Frontal cortex (tissue), 4 donors: ENCODE measurements at places on chromosomes 16 and 17.
A peak's percentile ranks its signal among the peaks of the same experiment; 100 is the strongest.

DNA sequence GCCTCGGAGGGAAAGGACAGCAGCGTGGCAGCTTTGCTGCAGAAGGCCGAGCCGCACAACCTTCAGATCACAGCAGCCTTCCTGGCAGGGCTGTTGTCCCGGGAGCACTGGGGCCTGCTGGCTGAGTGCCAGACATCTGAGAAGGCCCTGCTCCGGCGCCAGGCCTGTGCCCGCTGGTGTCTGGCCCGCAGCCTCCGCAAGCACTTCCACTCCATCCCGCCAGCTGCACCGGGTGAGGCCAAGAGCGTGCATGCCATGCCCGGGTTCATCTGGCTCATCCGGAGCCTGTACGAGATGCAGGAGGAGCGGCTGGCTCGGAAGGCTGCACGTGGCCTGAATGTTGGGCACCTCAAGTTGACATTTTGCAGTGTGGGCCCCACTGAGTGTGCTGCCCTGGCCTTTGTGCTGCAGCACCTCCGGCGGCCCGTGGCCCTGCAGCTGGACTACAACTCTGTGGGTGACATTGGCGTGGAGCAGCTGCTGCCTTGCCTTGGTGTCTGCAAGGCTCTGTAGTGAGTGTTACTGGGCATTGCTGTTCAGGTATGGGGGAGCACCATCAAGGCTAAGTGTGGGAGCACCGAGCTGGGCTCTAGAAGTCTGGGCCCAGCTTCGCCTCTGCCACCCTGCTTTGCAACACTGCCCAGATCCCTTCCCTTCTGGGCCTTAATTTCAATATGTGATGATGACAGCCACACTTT lies 18.6 kb downstream of the NOD2 start:
- peak; percentile 60 for DNase-seq

GRCh38 chr16:21994856-21995465 lies 6.0 kb downstream of the PDZD9 start:
- no peak for DNase-seq

DNA sequence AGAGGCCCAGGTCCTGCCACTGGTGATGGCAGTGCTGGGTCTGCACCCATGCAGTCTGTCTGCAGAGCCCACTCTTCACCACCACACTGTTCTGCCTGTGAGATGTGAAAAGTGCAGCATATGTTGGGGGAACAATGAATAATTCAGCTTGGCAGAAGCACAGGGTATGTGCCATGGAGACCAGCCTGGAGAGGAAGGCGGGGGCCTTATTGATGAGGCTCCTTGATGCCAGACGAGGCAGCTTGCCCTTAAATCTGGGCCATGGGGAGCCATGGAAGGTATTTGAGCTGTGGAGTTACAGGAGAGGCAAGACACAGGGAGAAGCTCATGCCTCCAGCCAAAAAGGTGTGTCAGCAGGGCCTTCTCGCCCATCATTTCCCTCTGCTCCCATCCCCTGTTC lies 124.7 kb downstream of the C16orf78 start:
- no peak for DNase-seq

GRCh38 chr17:49616601-49617131 lies 41.0 kb downstream of the NXPH3 start:
- no peak for DNase-seq

DNA sequence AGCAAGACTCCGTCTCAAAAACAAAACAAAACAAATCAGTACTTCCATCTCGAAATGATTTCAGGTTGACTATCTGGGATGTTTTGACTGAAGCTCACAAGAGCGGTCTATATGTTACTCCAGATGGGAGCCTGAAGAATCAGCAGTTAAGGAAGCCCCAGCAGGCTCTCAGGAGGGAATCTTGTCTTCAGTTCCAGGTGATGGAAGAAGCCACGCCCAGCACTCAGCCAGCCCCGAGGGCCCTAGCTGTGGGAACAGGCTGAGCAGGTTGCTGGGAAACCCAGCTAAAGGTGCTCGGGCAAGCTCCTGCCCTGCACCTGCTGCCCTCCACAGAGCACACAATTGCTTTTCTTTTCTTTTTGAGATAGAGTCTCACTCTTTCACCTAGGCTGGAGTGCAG lies 32.4 kb downstream of the WIPI1 start:
- no peak for DNase-seq

DNA sequence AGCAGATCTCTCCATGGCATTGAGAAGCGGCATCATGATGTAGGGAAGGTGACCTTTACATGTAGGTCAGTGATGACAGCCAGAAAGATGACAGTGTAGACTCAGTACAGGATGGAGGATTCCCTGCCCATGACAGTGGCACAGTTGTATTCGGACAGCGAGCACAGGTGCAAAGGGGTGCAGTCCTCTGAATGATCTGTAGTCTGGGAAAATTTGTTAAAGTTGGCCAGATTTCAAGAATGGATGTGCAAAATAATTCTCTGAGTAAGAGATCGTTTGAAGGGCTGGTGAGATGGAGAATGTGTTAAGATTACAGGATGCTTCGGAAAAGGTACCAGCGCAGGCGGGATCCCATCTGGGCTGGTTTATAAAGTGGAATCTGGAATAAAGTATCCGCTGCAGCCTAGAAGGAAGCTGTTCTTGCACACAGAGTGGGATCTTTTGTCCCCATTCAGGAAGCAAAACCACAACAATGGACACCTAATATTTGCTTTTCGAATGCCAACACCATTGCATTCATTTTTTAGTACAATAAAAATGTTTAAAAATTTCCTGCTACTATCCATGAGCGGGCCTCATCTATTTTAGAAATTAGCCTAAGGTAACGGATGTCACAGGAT lies 101.2 kb downstream of the RPTOR start:
- no peak for DNase-seq

DNA sequence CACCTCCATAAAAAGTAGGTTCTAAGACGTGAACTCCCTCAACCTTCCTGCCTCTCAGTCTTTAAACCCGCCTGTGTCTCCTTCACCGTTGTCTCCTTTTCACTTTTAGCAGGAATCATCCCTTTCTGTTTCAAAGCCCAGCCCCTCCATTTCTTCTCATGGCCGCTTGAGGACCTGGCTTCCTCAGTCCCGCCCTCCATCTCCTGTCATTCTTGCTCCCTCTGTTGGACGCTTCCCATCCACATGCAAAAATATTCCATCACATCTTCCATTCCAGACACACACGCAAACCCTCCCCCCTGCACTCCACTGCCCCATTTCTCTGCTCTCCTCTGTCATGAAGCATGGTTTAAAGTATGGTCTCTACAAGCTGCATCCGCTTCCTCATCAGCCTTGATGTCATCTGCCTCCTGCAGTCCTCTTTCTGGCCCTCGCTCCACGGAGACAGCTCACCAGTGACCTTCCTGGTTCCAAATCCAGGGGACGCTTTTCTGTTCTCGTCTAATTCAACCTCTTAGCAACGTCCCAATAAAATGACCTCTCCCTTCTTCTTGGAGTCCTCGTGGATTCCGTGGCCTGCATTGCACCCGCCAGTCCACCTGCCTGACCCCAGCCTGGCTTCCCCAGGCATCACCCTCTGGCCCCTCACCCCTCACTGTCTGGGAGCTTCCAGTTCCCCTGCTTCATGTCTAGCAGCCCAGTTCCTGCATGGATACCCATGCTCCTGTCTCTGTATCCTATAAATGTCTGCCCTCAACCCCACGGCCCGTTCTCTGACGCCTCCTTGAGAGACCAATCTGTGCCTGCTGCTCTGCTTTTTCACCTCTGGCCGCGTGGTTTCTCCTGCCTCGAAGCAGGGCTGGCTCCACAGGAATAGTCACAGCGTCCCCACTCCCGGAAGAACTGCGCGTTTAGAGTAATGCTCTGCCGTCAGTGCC lies 26.2 kb downstream of the ANKRD40 start:
- peak; percentile 68 for DNase-seq

GRCh38 chr17:74276541-74277009 lies 2.5 kb downstream of the DNAI2 start:
- DNase-seq = peak; percentile 65

GRCh38 chr17:36072431-36073121 lies 8.5 kb downstream of the CCL18 start:
- peak; percentile 25 for DNase-seq

DNA sequence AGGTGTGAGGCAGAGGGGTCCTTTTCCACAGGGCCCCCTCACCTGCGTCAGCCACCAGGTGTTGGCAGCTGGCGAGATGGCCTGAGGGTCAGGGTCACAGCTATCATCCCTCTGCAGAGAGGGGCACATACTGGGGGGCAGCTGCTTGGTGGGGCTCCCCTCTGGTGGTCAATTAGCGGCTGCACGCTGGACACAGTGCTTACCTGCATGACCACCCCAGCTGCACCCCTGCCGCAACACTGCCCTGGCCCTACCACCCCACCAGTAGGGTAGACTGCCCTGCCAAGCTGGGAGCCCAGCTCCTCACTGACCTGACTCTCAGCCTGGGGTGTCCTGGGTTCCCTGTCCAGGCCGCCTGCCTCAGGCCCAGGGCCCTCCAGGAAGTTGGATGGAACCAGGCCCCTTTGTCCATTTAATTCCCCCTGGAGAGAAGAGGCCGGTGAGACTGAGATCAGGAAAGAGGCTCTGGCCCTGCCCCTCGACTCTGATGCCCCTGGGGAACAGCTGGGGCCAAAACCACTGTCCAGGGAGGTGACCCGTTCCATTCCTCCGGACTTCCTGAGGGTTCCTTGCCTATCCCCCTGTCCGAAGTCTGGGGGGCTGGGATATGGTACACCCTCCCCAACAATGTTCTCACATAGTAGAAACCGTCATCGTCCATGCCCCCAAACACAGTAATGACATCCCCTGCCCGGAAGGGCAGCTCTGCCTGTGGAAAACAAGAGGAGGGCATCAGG lies 23.7 kb downstream of the TSPOAP1 start:
- no peak for DNase-seq

GRCh38 chr16:3508736-3509135 lies 7.9 kb downstream of the CLUAP1 start:
- DNase-seq = no peak

DNA sequence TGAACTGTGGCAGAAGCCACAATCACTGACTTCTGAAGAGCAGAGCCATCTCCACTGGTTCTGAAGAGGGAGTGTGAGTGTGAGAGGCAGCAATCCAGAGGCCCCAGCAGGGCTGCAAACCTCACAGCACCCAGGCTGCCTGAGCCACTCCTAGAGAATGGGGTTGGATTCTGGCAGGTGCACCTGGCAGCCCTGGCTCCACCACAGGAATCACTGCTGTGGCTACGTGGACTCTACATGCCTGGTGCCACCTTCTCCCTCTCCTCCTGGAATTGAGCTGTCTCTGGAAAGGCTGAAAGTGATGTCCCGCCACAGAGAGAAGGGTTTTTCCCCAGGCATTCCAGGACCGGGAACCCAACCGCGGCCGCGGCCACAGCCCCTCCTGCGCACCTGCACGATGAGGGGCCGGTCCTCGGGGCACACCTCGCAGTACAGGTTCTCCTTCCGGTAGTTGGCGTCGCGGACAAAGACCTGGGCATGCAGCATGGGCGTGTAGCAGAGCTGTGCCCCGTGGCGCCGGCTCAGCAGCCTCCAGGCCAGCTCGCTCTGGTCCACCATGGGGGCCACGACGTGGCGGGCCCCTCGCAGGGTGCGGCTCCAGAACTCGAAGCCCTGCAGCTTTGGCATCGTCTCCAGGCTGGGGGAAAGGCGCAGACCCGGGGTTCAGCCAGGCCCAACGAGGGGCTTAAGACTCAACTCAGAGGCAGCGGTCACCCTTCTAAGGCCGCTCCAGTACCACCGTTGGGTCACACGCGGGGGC lies 991 bp downstream of the DUS1L start:
- DNase-seq = no peak

- no peak for DNase-seq
These were observed 61.1 kb downstream of the SIAH1 start for GRCh38 chr16:48323783-48324775.

DNA sequence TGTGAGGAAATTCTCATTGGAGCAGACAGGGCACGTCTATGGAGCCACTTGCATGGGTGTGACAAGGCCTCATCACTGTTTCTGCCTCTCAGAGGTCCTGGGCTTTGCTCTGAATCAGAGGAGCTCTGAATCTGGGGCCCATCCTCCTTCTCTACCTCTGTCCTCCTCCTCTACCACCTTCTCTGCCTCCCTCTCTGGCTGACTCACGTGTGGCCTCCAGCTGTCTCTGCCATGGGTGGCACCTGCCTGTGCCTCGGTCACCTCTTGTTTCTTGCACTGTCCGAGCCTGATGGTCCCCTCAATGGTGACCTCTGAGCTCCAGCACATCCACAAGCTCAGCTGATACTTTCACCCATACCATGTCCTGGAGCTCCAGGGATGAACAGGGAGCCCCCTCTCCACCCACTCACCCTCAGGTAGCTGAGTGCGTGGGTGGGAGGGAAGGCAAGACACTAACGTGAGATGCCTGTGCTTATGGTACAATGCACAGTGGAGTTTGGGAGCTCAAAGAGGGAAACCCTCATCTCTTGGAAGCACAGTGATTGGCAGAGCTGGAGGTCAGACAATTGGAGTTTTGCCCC lies 116.4 kb upstream of the CRHR1 start:
- no peak for DNase-seq

- no peak for DNase-seq
These were observed 23.5 kb upstream of the ITGB4 start for GRCh38 chr17:75697651-75698291.

- no peak for DNase-seq
These were observed 2.5 kb downstream of the CBLN1 start for GRCh38 chr16:49278944-49279725.

GRCh38 chr16:12716658-12717057 lies 87.0 kb downstream of the CPPED1 start:
- DNase-seq = no peak

DNA sequence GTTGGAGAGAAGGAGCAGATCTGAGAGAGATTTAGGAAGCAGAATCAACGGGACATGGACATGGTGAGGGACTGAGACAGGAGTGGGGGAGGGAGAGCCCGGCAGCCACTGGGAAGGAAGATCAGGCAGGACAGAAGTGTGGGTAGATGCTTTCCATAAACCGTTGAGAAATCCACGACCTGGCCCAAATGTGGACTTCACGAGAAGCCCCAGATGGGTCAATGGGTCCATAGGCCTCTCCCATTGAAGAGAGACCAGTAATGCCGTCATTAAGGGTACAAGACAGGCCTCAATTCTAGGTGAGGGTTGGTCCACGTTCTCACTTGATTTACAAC lies 530 bp upstream of the CCL22 start:
- DNase-seq = no peak

DNA sequence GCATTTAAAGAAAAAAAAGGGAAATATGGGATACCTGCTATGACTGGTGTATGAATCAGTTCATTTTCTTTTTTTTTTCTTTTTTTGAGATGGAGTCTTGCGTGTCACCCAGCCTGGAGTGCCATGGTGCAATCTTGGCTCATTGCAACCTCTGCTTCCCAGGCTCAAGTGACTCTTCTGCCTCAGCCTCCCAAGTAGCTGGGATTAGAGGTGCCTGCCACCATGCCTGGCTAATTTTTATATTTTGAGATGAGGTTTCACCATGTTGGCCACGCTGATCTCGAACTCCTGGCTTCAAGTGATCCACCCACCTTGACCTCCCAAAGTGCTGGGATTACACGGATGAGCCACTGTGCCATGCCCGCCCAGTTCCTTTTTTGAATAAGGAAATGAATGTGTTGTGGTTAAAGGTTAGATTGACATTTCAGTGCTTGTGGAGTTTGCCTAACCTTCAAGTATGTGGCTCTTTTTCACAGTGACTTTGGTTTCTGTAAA lies 7.7 kb downstream of the HAPSTR1 start:
- no peak for DNase-seq

- no peak for DNase-seq
These were observed 143.2 kb upstream of the ASIC2 start for GRCh38 chr17:33436321-33436720.

- DNase-seq = no peak
These were observed 8.2 kb upstream of the LASP1NB start for GRCh38 chr17:38917259-38917658.

- no peak for DNase-seq
These were observed 124.0 kb downstream of the RGS9 start for GRCh38 chr17:65261152-65261551.
